ENCODE measurements at places on chromosomes 5 and 9.

GRCh38 chr9:120109242-120109641, 470.7 kb downstream of the CDK5RAP2 start:
- DNase-seq = no peak

- DNase-seq = peak; percentile 81
Measured at GRCh38 chr9:21789541-21790037, 12.8 kb upstream of the MTAP start.

DNA sequence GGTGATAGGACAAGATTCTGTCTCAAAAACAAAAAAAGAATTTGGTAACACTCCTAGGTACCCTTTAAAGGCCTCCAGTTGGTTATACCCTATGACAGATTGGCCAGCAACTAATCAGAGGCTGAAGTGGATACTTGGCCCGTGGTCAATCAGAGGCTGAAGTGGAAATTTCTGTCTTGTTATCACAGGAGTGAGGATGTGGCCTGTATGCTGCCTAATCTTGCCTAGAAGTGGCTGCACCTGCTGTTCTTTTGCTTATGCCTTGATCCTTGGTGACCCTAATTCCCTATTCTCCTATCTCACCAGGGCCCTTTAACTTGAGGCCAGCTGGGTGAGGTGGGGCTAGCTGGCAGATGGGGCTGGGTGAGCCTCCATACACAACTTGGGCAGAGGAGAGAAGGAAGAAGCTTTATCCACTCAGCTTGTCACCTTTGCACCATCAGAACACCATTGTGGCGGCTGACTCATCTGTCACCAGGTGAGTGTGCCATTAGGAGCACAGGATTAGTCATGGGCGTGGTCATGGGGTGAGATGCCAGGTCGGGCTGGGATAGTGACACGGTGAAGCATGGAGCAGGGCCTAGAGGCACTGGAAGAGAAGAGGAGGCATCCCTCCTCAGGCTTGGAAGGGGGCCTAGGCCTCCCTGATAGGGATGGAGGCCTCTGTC, 41.5 kb downstream of the SAR1B start:
- DNase-seq = no peak

GRCh38 chr9:3916984-3917383, 382.9 kb downstream of the GLIS3 start:
- DNase-seq = no peak

GRCh38 chr5:144457160-144457559, 286.5 kb downstream of the KCTD16 start:
- DNase-seq = no peak

DNA sequence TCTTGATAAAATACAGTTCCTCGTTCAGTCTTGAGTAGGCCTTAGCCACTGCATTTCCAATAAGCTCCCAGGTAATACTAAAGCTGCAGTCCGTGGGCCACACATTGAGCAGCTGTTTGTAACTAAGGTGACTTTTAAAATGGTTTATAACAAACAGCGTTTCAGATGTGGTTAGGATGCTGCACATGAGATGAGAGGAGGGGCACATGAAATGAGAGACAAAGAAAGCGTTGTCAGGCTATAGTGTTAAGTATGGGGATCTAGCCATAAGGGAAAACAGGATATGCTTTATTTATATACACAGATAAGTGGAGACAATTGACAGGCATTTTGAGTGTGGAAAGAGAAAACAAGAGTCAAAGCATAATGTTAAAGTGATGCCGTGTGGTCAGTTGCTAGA, 89.9 kb downstream of the PAM start:
- no peak for DNase-seq

- DNase-seq = no peak
Measured at GRCh38 chr5:119031011-119031886, 39.6 kb upstream of the DMXL1 start.

DNA sequence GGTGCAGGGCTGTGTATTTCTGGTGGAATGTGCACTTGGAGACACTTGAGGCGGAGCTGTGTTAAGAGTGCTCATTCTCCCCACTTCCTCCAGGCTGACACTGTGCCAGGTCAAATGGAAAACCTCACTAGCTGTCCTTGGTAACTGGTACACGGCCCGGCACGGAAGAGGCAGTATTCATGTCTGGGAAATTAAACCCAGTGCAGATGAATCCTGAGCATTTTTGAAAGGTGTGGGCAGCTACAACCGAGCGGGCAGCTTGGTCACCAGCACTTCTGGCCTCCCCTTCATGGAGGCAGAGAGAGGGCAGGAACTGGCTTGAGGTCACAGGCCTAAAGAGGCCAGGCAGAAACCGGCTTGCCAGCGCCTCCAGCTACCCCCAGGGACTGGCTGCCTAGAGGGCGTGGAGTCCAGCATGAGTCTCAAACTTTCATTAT, 1.6 kb downstream of the CLPTM1L start:
- DNase-seq = no peak

DNA sequence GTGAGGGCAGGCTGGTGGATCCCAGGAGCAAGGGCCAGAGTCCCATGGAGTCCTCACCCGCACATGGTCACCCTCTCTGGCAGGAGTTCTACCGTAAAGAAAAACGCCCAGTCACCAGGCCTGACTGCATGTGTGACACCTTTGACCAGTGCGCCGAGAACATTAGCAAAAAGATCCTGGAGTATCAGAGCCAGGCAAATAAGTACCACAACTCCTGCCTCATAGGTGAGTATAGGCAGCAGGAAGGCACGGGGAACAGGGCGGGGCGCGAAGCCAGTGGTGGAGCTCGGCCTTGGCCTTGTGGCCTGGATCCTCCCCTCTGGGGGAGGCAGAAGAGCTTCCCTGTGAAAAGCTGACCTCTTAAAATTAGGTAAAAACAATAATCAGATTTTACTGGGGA, 45.4 kb upstream of the TDRD7 start:
- no peak for DNase-seq

DNA sequence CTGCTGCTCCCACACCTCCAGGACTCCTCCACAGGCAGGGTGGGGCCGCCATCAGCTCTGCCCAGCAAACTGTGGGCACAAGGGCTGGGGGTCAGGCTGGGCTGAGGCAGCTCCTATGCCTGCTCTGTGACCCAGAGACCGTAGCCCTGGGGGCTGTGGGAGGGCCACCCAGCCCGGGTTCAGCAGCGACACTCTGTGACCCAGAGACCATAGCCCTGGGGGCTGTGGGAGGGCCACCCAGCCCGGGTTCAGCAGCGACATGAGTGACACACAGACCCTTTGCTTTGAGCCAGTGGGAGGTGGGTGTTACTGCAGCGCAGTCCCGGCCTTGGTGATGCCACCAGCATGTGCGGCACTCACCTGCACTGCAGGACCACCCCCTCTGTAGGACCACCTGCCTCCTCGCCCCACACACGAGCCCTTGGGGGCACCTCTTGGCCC, 118.9 kb upstream of the LPCAT1 start:
- DNase-seq = no peak

DNA sequence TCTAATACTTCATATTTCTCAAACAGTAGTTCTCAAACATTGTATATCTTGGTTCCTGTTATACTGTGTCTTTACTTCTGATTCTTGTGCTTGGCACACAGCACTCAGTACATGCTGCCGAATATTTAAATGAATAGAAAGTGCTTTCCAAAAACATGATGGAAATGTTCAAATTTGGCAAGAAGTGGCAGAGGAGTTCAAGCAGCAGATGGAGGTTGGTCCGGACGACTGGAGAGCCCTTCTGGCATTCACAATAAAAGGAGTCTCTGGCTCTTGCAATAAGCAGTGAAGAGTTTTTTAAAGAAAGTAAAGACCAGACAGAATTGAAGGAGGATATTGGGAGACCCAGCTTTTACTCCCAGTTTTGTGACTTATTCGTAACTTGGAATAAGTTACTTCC, 36.3 kb downstream of the TSTD2 start:
- no peak for DNase-seq

GRCh38 chr5:113378081-113378480, 56.7 kb downstream of the TSSK1B start:
- DNase-seq = no peak

DNA sequence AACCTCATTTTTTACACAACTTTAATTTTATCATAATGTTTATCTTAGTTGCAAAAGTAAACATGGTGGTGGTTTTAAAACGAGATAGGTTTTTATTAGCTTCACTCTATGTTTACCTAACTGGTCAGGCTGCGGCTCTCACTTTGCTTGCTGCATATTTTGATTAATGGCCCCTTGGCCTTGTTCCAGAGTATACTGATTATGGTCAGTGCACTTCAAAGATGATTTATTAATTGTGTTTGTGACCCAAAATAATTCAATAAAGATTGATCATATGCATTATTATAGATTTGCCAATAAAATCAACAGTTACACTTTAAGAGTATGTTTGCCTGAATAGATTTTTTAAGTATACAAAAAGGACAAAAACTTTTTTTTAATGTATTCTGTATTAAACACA, 188.0 kb downstream of the XRCC4 start:
- peak; percentile 45 for DNase-seq

GRCh38 chr5:17000291-17000939, 64.3 kb upstream of the MYO10 start:
- DNase-seq = peak; percentile 55

- no peak for DNase-seq
Measured at GRCh38 chr5:27388755-27389154, 350.4 kb upstream of the CDH9 start.

DNA sequence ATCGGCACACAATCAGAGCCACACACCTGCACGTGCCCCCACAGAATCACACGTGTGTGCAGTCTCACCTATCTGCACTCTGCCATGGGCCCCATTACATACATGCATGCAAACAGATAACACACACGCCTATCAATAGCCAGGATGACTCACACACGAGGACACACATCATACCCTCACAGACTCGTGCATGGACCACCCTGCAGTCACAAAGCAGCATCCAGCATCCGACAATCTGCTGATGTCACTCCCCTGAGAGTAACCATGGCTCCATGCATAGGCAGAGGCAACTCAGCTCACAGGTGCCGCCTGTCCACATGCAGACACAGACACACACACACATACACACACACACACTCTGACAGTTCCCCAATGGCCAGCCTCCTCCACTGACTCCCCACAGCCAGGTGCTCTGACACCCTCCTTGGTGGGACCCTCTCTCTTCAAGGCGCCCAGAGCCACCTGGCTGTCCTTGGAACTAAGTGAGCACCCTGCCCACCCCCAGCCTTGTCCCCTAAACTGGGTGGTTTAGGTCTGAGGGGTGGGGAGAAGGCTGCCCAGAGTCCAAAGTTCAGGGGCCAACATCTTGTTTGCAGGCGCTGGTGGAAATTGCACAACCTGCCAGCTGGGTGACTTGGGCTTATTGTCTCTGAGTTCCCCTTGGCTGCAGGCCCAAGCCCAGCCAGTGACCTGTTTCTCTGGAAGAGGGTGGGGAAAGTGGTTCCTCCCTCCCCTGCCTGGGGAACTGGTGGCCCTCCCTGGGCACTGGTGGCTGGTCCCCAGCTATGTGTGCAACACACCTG, 34.6 kb upstream of the NEK6 start:
- no peak for DNase-seq

DNA sequence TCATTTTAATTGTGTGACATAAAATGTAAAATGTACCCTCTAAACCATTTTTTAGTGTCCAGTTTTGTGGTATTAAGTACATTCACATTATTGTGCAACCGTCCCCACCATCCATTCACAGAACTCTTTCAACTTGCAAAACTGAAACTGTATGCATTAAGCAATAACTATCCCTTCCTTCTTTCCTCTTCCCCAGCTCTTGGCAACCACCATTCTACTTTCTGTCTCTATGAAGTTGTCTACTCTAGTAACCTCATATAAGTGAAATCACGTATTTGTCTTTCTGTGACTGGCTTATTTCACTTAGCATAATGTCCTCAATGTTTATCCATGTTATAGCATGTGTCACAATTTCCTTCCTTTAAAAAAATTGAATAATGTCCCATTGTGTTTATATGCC, 142.4 kb downstream of the C9orf152 start:
- no peak for DNase-seq

DNA sequence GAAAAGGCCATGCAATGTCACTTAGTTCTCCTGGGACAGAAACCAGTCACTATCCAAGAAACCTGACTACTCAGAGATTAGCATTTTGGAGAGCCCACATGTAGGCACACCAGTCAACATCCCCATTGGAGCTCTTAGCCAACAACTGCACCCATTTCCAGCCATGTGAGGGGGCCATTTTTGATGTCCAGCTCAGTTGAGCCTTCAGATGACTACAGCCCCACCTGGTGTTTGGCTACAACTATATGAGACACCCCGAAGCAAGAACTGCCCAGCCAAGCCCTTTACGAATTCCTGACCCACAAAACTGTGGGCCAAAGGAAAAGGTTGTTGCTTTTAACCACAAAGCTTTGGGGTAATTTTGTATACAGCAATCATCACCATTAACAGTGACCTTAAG, 300.1 kb downstream of the ASTN2 start:
- DNase-seq = no peak

- DNase-seq = no peak
Measured at GRCh38 chr5:111774525-111774924, 17.5 kb upstream of the NREP start.

- DNase-seq = no peak
Measured at GRCh38 chr5:137500615-137501225, 1.6 kb upstream of the SPOCK1 start.

GRCh38 chr9:79592726-79593493, 21.1 kb downstream of the TLE4 start:
- no peak for DNase-seq

- DNase-seq = no peak
Measured at GRCh38 chr9:129481810-129482511, 138.9 kb downstream of the C9orf50 start.

GRCh38 chr9:103900466-103900865, 193.6 kb upstream of the SMC2 start:
- no peak for DNase-seq

DNA sequence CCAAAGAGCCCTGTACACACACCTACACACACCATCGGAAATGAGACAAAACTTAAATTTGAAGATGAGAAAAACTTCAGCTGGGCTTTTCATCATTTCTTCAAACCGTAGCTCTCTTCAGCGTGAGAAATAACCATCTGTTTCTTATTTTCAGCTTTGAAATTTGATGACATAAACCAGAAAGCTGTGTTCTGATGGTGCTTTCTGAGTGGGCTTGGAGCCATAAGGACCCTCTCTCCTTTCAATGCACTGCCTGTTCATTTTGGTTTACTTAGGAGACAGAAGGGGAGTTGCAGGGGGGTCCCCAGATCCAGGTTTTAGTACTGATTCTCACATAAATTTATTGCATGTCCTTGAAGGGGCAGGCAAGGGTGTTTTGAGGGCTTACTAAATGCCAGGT, 9.5 kb downstream of the FBXO10 start:
- no peak for DNase-seq

Measured in brain pericyte (primary cell).